ENCODE measurements at places on chromosomes 12 and 14.

- DNase-seq, result no peak
Observed at GRCh38 chr12:121167232-121167820, 34.6 kb downstream of the P2RX7 start.

DNA sequence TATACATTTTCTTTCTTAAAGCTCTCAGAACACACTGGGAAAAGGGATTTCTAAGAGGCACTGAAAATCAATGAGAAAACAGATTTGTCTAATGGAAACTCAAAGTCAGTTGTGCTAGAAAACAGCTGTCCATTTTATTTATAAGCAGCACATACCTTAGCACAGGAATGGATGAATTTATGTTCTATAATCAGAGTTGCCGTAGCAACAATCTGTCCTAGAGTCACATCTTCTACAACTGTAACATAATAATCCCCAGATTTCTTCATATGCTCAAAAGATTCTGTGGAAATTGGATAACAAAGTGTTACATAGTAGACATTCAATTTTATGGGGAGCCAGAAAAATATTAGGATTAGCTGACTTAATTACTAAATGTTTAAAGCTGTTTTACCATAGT lies 9.8 kb downstream of the GNPNAT1 start:
- DNase-seq, result no peak

DNA sequence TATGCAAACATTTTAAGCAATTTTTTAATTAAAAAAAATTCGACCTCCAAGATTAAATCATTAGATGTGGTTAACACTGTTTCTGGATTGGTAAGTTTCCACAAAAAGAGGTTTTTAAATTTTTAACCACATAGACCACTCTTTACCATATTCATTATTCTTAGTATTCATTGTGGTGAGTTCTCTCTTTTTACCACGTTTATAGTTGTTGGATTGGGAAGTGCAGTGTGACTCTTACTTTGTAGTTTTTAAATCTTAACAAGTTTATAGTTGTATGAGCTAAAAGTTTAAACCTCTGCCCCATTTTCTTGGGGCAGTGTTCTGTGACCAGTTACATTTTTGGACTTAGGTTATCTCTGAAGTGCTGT lies 8.6 kb downstream of the ATP2A2 start:
- no peak for DNase-seq

- no peak for DNase-seq
Observed at GRCh38 chr12:109879351-109880042, 844 bp downstream of the GLTP start.

DNA sequence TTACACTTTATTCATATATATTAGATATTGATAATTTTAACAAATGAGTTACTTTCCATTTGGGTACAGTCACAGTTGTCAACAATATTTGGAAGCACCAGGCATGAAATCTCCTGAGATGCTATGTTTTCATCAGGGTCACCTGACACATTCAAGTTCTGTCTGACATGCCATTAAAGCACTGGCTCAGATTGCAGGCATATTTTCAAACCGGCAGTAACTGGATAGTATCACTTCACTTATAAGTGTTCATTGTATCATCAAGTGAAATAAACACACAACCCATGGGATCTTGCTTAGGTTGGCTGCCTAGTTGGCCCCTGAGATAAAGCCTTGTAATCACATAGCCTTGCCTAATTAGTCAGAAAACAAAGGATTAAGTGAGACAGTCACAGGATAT lies 4.8 kb downstream of the IFNG start:
- DNase-seq, result no peak

DNA sequence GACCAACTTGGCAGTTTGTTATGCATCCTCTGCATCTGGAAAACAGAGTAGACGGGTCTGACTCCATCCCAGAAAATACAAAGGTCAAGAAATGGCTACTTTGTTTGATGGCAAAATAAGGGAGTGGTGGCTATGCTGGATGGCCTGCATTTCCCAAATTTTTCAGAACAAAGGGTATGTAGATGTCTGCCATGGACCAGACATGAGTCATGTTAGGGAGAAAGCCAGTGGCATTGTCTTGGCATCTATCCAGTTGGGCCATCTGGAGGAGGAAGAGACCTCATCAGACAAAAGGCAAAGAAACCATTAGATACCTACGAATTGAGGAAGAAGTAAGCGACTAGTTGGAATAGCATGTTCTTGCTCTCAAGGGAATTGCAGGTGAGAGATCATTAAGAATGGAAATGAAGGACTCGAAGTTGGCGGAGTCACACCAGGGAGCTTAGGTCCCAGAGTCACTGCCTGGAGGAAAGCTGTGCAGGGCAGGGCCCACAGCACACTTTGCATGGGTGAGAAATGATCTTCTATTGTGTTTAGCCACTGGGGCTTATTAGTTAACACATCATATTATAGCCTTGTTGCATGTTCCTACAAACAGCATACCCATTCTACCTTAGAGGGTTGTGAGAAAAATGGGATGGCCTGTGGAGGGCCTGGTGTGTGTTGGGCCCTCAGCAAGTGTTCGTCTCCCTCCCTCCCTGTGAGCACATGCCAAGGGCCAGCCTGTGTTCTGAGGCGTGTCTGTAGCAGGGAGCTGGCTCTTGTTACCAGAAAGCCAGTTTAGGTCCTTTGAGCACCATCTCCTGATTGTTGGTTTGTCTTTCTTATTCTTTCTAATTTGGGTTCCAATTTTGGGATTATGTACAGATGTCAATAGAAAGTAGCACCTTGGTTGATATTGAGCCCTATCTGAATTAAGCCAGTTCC lies 119.4 kb downstream of the KTN1 start:
- DNase-seq, result no peak

GRCh38 chr12:95257541-95257940 lies 39.9 kb downstream of the VEZT start:
- DNase-seq, result no peak

DNA sequence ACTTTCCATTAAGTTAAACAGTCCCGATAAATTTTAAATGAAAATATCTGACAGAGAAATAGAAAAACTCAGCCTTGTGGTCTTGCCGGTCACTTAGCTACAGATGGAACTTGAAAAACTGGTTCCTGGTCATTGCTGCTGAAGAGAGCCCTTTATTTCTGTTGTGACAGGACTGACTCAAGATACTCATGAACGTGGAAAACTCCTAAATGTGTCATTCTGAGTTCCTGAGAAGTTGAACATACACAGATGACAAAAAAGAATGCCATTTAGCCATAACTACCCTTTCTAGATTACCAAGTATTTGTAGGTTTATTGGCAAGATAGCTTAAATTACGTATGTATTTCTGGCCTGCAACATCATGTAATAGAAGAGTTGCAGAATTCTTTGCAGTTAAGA lies 134.2 kb downstream of the HMGA2 start:
- no peak for DNase-seq

DNA sequence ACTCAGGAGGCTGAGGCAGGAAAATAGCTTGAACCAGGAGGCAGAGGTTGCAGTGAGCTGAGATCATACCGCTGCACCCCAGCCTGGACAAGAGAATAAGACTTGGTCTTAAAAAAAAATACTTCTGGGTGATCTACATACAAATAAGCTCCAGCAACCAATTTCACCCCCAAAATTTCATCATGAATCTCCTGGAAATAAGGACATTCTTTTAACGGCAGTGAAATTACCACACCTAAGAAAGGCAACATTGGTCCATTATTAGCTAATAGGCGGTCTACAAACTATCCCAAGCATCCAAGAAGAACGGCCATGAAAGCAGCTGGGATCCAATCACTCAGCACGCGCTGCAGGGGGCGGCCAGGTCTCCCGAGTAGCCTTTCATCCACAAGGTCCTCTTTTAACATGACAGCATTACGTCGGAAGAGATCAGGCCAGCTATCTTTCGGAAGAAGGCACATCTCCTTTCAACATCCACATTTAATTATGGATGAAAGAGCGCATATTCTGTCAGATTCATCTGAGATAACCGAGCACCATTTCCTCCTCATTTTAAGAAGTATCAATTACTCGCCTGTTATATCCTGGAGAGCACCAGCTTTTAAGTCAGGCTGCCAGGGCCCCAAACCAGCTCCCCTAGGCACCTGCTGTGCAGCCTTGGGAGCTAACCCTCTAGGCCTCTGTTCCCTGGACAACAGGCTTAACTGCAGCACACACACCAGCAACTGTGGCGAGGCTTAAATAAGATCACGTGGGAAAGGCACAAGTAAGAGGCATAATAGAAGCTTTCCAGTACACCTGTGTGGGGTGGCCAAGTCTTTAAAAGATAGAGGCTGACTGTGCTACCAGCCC lies 4.2 kb downstream of the SLC15A4 start:
- no peak for DNase-seq

DNA sequence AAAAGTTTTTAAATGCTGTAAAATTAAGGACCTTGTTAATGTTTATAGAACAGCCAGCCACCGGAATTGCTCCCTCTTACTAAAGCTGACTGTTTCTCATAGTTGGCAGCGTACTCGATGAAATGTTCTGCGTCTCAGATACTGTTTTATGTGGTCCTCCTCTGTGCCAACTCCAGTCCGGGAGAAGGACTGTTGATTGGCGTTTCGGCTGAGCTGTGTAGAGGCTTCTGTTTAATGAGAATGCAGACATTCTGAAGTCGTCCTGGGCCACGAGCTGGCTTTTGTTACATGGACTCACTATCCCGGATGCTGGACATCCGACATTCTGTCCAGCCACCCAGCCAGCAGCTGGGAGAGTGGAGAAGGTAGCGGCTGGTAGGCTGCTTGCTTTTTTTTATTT lies 75.4 kb downstream of the WDR20 start:
- no peak for DNase-seq

GRCh38 chr14:76827696-76828296 lies 1.6 kb downstream of the LRRC74A start:
- no peak for DNase-seq

DNA sequence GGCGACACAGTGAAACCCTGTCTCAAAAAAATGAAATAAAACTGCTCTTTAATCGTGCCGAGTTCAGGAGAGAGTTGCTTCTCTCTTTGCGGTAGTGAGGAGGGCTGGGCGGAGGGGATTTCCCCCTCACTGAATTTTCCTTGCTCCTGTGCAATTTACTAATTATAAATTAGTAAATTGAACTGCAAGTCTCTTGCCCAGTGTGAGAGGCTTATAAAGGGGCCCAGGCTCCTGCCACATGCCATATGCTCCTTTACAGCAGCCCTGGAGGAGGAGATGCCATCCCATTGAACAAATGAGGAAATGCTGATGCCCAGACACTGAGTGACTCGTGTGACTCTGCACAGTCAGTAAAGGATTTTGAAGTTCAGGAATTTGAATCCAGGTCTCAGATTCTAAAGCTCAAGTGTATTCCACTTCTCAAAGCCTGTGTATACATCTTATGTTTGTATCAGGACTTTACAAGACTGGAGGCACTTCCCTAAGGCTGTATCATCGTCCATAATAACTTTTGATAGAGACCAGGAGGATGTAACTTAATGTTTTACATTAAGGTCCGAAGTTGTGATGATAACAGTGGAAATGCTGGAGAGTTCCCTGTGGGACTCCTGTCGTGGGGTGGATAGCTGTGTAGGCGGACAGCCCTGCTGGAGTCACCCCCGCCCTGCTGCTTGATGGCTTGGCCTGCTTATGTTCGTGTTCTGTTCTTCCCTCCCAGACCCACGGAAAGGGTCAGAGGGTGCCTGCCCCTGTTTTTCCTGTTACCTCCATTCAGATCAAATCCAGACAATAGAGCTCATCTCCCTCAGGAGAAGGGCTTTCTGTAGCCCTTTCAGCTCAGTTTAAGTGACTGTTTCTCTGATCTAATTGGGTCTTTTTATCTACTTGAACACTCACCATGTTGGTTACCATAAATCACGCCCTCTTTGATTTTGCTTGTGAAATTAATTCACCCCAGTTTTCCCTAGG lies 13.9 kb downstream of the PELI2 start:
- no peak for DNase-seq

DNA sequence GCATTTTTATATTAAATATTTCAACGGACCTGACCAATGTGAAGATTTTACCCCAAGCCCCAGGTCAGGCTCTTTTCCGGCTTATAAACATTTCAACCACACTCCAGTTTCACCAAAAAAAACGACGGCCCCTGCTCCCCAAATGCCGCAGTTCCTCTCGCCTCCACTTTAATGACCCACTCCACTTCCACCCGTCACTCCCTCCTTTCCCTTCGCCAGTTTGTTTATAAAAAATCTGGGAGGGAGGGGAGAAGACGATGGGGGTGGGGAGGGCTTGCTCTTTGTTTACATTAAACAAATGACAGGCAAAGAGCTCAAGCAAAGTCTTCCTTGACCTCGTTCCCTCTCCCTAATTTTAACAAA lies 5.4 kb downstream of the SIX6 start:
- no peak for DNase-seq

DNA sequence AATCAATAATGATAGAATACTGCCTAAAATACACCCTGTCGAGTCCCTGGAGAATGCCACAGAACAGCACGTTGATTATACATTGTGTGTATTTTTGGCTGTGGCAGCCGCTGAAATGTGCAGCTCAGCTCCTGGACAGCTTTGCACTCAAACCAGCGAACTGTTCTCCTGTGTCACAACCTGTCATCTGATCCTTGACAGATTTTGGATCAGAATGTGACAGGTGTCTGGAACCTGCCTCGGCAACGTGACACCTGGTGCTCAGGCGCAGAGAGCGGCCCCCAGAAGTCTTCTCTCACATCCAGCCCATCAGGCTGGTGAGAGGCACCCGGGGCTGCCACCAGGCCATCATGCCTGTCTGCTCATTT lies 19.3 kb downstream of the MVK start:
- no peak for DNase-seq

DNA sequence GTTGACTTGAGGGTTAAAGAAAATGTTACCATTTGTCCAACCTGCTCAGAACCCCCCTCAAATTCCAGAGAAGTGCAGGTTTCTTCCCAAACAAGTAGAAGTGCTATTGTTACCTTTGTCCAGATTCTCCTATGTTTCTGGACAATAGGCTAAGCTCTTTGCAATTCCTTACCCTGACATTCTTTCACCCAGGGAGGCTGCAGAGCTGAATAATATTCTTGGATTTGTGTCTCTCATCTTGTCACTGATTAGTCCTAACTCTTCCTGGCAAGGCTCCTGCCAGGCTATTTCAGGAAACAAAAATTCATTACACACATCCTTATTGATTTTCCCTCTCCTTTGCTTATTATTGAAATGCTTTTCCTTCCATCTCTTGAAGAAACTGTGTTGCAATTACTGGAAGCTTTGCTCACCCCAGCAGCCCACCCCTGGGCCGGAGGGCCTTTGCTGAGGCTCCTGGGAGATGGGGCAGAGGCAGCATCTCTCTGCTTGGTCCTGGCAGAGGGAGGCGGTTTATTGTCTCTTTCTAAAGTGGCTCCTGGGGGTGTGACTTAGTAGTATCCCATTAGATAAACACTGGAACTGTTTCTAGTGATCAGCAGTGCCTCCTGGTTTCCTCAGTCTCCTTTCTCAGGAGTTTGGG lies 207.5 kb upstream of the PELI2 start:
- DNase-seq, result no peak

DNA sequence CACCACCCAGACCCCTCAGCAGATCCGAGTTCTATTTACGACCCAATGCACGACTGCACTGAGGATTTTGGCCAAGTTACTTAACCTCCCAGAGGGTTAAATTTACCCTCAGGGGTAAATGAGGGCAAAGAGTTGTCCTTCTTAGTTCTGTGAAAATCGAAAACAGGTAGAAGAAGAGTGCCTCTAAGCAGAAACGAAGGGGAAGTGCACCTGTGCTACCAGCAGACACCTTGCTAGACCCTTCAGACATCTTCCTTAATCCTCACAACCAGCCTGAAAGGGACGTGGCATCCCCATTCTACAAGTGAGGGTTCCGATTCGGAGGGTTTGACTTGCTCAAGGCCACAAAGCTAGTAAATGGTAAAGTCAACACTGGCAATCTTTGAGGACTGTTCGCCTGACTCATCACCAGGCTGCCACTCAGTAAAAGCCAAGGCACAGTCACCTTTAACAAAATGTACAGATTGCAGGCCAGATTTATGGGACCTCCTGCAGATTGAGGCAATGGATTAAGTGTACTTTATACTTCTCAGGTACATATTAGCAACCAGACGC lies 1.6 kb downstream of the GSG1 start:
- DNase-seq, result no peak

GRCh38 chr14:60091550-60092525 lies at the start of gene PCNX4:
PCNX4 (plus strand) TSS chr14:60091923; CDS start chr14:60107639, 15,716 bp downstream.
- peak; percentile 88 for DNase-seq
